MCF 10A (cell line): ENCODE measurements at places on chromosomes 12 and 14.

DNA sequence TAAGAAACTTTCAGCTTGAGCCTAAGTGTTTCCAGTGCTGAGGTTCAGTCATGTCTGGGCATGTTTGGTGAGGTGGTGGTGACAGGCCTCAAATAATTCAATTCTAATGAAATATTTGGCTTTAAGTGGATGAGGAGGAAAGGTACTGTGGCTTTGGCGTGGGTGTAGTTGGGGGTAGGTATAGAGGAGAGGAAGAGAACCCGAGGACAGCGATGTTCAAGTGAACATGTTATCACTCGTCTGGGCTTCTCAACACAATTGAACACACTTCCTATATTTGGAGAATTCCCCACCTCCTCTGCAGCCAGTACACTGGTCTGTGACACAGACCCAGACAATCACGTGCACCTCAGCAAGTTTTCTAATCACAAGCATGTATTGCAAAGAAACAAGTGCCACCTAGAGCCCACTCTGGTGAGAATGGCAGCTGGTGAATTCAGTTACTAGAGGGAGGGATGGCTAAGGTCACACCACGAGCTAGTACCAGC lies 53.0 kb downstream of the IFNG-AS1 start:
- DNase-seq = peak; percentile 83

DNA sequence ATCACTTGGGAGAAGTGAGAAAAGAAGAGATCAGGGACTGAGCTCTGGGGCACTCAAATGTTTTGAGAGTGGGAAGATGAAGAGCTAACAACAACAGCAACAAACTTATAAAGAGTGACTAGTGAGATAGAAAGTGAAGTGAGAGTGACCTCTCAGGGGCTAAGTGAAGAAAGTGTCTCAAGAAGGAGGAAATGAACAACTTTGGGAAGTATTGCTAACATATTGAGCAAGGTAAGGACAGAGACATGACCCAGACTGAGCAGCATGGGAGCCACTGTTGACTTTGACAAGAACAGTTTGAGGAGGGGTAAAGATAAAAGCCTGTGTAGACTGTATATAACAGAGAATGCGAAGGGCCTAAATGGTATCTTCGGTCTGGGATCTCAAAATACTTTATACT lies 155.1 kb upstream of the BTG1 start:
- DNase-seq = no peak

GRCh38 chr12:6768437-6768914 lies 2.3 kb downstream of the PTMS start:
- DNase-seq = peak; percentile 14

DNA sequence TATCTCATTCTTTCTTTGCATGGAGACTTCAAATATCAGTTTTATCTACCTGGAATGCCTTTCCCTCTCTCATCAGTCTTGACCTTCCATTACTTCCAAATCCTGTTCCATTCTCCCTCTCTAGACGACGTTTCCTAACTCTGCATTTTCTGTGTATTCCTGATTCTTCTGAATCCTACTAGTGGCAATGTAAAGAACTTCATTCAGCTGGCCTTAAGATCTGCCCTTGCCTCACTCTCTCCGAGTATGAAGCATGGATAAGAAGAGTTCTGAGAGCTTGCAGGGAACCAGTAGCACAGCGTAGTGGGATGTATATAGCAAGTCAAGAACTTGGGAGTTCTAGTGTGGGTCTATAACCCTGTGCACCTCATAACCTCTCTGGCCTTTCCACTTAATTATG lies 68.5 kb upstream of the HOXC13 start:
- no peak for DNase-seq

- DNase-seq = no peak
These were observed 3.0 kb upstream of the FOXN3 start for GRCh38 chr14:89419973-89420482.
